ENCODE measurements at places on chromosomes 7 and 10. TPM values are rescaled to one million over a fixed set of nuclear protein-coding genes. Genes with fewer than 3 reads are reported as not detected.

SOSTDC1 gene
- total RNA-seq, result 13.6 TPM

DNA sequence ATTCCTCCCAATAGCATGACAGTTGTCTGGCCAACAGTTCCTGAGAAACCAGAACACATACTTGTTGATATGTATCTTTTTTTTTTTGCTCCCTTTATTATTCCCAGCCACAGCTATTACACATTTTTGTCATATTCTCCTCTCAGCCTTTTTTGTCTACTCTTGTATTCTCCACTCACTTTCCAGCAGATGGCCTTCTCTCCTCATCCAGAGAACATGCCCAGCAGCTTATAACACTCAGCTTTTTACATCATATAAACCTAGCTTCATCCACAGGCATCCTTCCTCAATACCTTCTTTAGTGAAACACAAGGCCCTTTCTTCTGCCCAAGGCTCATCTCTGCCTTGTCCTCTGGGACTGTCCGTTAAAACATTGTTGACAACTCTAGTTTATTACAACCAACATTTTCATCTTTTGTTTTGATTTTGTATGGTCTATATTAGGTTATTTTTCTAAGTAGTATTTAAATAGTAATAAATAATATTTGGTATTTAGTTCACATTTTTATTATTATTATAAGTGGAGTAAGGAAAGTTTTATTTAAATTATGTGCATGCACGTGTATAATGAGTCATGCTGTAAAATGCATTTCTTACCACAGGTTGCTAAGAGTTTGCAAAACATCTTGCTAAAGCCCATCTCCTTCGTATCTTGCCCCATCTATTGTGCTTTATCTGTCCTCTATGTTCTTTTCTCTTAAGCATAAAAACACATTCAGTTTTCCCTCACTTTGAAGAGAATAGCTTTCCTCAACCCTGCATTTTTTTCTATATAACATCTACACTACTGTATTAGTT, 101.5 kb downstream of the ORC5 start:
- H3K36me3 ChIP-seq, result no peaks in the 10 kb centered on the region
- peaks cover 7% of the 10 kb centered on the region for H3K27me3 ChIP-seq
- H3K4me3 ChIP-seq, result no peak overlapping the region
- DNase-seq, result no peak
- peaks cover 6% of the 10 kb centered on the region for H3K4me1 ChIP-seq

DNA sequence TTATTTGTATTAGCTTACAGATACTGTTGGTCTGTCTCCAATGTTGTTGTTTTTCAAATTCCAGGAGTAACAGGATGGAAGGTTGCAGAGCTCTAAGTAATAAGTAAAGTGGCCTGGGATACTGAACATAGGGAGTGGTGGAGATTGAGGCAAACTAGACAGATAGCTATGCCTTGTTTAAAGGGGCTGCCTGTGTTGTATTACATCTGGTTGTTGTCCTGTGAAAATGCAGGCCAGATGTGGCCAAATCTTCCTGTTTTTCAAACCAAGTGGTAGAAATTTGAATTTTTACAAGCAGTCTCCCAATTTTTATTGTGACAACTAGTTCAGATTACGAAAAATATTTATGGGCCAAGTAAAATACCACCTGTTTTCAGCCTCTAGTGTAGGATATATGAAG, 33.5 kb downstream of the BICC1 start:
- H3K4me1 ChIP-seq, result no peaks in the 10 kb centered on the region
- no peak overlapping the region for H3K4me3 ChIP-seq
- H3K27ac ChIP-seq, result no peak overlapping the region
- no peaks in the 10 kb centered on the region for H3K36me3 ChIP-seq
- DNase-seq, result no peak

DNA sequence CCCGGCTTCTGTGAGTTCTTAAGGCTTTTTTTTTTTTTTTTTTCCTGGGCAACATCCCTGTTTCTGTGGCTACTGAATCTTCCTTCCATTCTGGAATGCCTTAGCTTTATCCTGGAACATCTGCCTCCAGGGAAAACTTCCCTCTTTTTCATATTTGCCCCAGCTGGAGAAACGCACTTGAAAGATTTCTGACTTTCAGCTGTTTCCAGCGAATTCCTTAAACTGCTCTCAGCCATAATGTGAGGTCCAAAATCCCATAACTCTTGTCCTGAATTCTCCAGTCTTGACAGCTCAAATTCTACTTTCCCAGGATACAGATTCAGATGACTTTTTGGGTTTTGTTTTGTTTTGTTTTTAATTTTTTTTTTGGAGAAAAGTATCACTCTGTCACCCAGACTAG, 263.6 kb upstream of the AUTS2 start:
- DNase-seq, result no peak
- H3K4me1 ChIP-seq, result peaks cover 15% of the 10 kb centered on the region
- no peak overlapping the region for H3K27ac ChIP-seq
- H3K27me3 ChIP-seq, result no peaks in the 10 kb centered on the region
- no peak overlapping the region for H3K4me3 ChIP-seq

DNA sequence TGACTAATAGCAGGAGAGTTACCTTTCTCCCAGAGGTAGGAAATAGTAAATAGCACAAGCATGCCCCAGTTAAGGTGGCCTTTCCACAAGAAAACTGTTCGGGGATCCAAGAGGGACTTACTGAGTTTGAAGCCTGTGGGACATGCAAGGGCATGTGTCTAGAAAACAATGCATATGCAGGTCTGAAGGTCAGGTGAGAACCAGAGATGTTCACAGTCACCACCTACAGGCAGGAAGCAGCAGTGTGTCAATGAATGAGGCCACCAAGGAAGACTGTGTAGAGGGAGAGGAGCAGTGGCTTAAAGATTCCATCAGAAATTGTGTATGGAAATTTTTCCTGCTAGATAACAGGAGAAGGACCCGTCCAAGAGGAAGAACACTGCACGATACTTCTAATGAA, 66.0 kb downstream of the CALD1 start:
- peaks cover 30% of the 10 kb centered on the region for H3K36me3 ChIP-seq
- H3K27me3 ChIP-seq, result no peaks in the 10 kb centered on the region
- H3K4me3 ChIP-seq, result no peak overlapping the region
- peaks cover 22% of the 10 kb centered on the region for H3K4me1 ChIP-seq
- no peak for DNase-seq
- no peak overlapping the region for H3K27ac ChIP-seq

All from mesothelial cell of epicardium (in vitro differentiated cells).